ENCODE measurements at places on chromosomes 5 and 9. TPM values are rescaled to one million over a fixed set of nuclear protein-coding genes. Genes with fewer than 3 reads are reported as not detected.

DNA sequence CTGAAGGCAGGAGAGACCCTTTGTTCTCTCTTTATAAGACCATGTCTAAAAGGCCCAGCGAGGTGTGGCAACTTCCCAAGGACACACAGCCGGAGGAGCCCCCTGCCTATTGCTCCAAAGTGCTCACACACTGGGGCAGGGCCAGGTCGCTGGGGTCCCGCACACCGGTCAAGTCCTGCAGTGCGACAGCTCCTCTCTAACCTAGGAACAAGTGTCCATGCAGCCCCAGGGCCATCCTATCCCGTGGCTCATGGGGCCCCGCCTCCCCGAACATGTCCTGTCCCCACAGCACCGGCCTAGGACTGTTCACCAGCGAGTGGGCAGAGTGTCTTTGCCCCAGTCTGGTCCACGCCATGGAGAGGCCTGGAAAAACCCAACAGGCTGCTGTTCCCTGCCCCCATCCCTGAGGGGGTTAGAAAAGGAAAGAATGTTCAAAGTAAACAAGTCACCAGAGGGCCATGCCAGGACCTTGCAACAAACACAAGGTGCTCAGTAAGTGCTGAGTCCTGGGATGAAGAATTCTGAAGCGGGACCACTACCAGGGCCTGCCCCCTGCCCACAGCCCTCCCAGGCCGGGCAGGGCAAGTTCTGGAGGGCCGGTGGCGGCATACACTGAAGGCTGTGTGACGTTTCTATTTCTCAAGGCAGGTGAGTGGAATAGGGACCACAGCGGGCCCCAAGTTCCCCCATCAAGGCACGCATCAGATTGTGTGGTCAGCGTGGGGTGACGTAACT is 938 bp downstream of the NINJ1 start:
- H3K4me3 ChIP-seq, result peak overlapping the region; percentile 76
- H3K27ac ChIP-seq, result peak overlapping the region; percentile 95
- peaks cover 67% of the 10 kb centered on the region for H3K4me1 ChIP-seq
- no peaks in the 10 kb centered on the region for H3K36me3 ChIP-seq
- peak; percentile 74 for DNase-seq

The SPATA31D4 gene
- polyA plus RNA-seq, result not detected

DNA sequence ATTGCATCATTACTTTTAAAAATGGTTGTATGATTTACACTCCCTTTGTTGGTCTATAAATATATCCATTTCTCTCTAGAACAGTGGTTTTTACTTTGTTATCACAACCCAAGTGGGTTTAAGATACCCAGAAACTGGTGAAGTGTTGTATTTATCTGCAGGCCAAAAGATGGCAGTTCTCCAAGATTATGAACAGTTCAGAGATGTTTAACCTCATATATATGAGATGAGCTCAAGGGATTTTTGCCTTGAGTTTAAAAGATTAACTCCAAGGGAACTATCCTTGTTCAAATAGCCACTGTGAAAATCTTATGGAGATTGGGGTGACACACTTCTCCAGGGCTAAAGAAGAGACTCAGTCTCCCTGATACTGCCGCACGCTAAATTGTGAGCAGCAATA is 572.6 kb downstream of the TLE4 start:
- no peak overlapping the region for H3K4me3 ChIP-seq
- no peak overlapping the region for H3K27ac ChIP-seq
- H3K36me3 ChIP-seq, result no peaks in the 10 kb centered on the region
- DNase-seq, result no peak
- H3K27me3 ChIP-seq, result no peaks in the 10 kb centered on the region

- DNase-seq, result peak; percentile 78
- H3K36me3 ChIP-seq, result no peaks in the 10 kb centered on the region
- H3K27me3 ChIP-seq, result no peaks in the 10 kb centered on the region
- H3K27ac ChIP-seq, result peak overlapping the region; percentile 92
- peaks cover 73% of the 10 kb centered on the region for H3K4me1 ChIP-seq
Measured at GRCh38 chr5:172837640-172838039, 3.6 kb downstream of the ERGIC1 start.

GRCh38 chr5:83512061-83512745 is 40.7 kb downstream of the VCAN start:
- DNase-seq, result no peak
- no peaks in the 10 kb centered on the region for H3K4me1 ChIP-seq
- no peaks in the 10 kb centered on the region for H3K27me3 ChIP-seq
- no peak overlapping the region for H3K4me3 ChIP-seq

The CDO1 gene
- polyA plus RNA-seq, result 7.5 TPM

DNA sequence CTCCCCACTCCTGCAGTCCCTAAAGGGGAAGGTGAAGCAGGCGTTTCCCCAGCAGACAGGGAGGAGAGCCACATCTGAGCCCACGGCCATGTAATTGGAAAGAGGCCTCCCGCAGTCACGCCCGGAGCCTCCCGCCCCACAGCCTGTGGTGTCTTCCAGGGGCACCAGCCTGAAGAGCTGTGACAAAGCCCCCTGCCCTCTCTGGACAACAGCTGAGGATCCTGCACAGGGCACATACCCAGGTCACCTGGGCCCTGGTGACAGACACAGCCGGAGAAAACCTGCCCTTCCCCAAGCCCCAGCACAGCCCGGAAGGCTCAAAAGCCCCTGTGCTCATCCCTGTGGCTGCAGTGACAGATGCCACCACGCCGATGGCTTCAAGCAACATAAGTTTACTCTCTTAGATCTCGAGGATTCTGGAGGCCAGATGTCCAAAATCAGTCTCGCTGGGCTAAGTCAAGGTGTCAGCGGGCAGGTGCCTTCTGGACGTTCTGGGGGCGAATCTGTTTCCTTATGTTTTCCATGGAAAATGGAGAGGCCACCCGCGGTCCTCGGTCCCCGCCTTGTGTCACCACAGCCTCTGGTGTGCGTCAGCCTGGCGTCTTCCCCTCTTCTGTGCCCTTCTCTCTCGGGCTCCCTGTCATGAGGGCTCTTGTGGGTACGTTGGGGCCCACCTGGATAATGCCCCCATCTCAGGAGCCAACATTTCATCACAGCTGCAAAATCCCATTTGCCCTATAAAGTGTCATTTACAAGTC is 71.5 kb downstream of the PSMB7 start:
- H3K4me3 ChIP-seq, result peak overlapping the region; percentile 12
- no peak for DNase-seq
- H3K36me3 ChIP-seq, result no peaks in the 10 kb centered on the region
- peaks cover 11% of the 10 kb centered on the region for H3K4me1 ChIP-seq

- H3K27ac ChIP-seq, result no peak overlapping the region
- H3K27me3 ChIP-seq, result no peaks in the 10 kb centered on the region
- no peak for DNase-seq
- no peaks in the 10 kb centered on the region for H3K4me1 ChIP-seq
- H3K36me3 ChIP-seq, result no peaks in the 10 kb centered on the region
Measured at GRCh38 chr5:100694100-100694499, 158.9 kb downstream of the FAM174A start.

GRCh38 chr9:14314929-14315874 is 1.3 kb upstream of the NFIB start:
- H3K27ac ChIP-seq, result peak overlapping the region; percentile 97
- peak overlapping the region; percentile 78 for H3K4me3 ChIP-seq
- DNase-seq, result peak; percentile 94
- peaks cover 47% of the 10 kb centered on the region for H3K4me1 ChIP-seq

GRCh38 chr5:158720281-158720680 is 379.4 kb downstream of the EBF1 start:
- H3K4me3 ChIP-seq, result no peak overlapping the region
- no peak for DNase-seq
- no peaks in the 10 kb centered on the region for H3K27me3 ChIP-seq
- H3K27ac ChIP-seq, result no peak overlapping the region
- H3K36me3 ChIP-seq, result no peaks in the 10 kb centered on the region
- no peaks in the 10 kb centered on the region for H3K4me1 ChIP-seq

- no peaks in the 10 kb centered on the region for H3K27me3 ChIP-seq
- H3K36me3 ChIP-seq, result no peaks in the 10 kb centered on the region
- no peak overlapping the region for H3K27ac ChIP-seq
- no peaks in the 10 kb centered on the region for H3K4me1 ChIP-seq
- no peak overlapping the region for H3K4me3 ChIP-seq
Measured at GRCh38 chr5:145996135-145996534, 59.8 kb downstream of the SH3RF2 start.

The IFNB1 gene
- not detected for polyA plus RNA-seq

The IFNA21 gene
- not detected for polyA plus RNA-seq

- no peak overlapping the region for H3K4me3 ChIP-seq
- H3K27me3 ChIP-seq, result no peaks in the 10 kb centered on the region
- H3K36me3 ChIP-seq, result no peaks in the 10 kb centered on the region
- DNase-seq, result no peak
- no peak overlapping the region for H3K27ac ChIP-seq
Measured at GRCh38 chr9:137678202-137678601, 59.4 kb downstream of the EHMT1 start.

DNA sequence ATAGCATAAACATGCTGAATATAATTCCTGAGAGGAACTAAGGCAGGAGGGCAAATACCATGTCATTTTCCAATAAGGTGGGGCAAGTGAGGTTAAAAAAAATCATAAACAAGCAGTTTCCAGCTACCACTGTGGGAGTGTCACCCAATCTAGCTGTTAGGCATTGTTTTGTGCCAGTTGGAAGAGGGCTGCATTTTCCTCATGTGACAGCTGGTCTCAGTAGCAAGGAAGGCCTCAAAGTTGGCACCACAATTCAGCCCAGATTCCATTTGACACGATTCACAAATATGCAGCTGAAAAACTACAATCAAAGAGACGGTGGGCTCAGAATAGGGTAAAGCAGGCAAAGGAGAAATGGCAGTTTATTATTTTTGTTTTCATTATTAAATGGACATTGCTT is 636.1 kb downstream of the KIF4B start:
- no peak overlapping the region for H3K27ac ChIP-seq
- no peaks in the 10 kb centered on the region for H3K36me3 ChIP-seq
- H3K27me3 ChIP-seq, result no peaks in the 10 kb centered on the region
- DNase-seq, result no peak
- no peaks in the 10 kb centered on the region for H3K4me1 ChIP-seq

DNA sequence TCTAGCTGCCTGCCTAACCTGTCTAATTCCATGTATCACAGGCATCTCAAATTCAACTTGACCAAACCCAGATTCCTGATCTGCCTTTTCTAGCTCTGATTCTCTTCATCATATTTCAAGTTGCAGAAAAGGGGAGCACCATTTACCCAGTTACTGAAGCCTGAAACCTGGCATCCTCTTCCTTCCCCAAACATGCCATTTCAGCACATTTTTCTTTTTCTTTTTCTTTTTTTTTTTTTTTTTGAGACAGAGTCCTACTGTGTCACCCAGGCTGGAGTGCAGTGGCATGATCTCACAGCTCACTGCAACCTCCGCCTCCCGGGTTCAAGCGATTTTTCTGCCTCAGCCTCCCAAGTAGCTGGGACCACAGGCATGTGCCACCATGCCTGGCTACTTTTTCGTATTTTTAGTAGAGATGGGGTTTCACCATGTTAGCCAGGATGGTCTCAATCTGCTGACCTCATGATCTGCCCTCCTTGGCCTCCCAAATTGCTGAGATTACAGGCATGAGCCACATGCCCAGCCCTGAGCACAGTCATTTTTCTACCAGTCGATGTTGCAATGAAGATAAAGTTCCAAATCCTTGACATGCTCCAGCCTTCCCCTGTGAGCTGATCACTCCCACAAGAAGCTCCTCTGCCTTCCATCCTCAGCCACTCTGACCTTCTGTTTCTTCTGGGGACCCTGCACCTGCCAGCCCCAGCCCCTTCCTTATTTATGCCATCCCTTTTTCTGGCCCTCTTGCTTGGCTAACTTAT is 32.2 kb downstream of the ACER2 start:
- peaks cover 4% of the 10 kb centered on the region for H3K4me1 ChIP-seq
- no peaks in the 10 kb centered on the region for H3K27me3 ChIP-seq
- H3K4me3 ChIP-seq, result no peak overlapping the region
- peaks cover 13% of the 10 kb centered on the region for H3K36me3 ChIP-seq

GRCh38 chr9:90095682-90096081 is 490.9 kb downstream of the GADD45G start:
- no peak for DNase-seq
- no peak overlapping the region for H3K27ac ChIP-seq
- no peaks in the 10 kb centered on the region for H3K27me3 ChIP-seq
- peaks cover 7% of the 10 kb centered on the region for H3K4me1 ChIP-seq
- H3K4me3 ChIP-seq, result no peak overlapping the region

The GAPVD1 gene
- 9.6 TPM for polyA plus RNA-seq

- no peaks in the 10 kb centered on the region for H3K4me1 ChIP-seq
- H3K27me3 ChIP-seq, result no peaks in the 10 kb centered on the region
- H3K27ac ChIP-seq, result no peak overlapping the region
- no peak overlapping the region for H3K4me3 ChIP-seq
- H3K36me3 ChIP-seq, result no peaks in the 10 kb centered on the region
- DNase-seq, result no peak
Measured at GRCh38 chr9:72983512-72984225, 30.8 kb upstream of the ALDH1A1 start.

Data from adrenal gland (tissue), 19 donors.